Stimulated activated CD4-positive, alpha-beta T cell treated with anti-CD3 and anti-CD28 coated beads, Interleukin-1b, Interleukin-23, amount 100 ng/mL, for 4 hours (primary cell): ENCODE measurements at places on chromosomes 6 and 20.

GRCh38 chr6:125346926-125347563 lies 45.3 kb upstream of the HDDC2 start:
- no peak for DNase-seq

GRCh38 chr6:15447546-15448267 lies 201.8 kb downstream of the JARID2 start:
- no peak for DNase-seq

DNA sequence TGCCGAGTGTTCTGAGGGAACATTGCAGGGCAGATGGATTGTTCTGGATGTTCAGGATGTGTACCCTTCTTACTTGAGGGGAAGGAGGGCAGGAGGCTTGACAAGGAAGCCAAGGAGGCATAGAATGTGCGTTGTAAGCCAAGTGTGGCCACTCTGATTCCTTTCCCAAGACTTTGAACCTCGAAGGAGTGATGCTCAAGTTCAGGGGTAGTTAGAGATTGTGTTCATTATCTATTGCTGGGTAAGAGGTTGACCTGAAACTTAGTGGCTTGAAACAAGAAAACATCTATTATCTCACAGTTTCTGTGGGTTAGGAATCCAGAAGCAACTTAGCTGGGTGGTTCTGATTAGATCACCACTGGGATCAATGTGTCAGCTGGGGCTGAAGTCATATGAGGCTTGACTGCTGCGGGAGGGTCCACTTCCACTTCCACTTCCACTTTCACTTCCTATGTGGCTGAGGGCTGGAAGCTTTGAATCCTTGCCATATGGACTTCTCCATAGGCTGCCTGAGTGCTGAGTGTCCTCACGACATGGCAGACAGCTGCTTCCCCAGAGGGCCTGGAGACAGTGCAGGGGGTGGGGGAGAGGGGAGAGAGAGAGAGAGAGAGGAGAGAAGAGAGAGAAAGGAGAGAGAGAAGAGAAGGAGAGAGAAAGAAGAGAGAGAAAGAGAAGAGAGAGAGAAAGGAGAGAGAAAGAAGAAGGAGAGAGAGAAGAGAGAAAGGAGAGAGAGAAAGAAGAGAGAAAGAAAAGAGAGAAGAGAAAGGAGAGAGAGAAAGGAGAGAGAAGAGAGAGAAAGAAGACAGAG lies 6.9 kb upstream of the CD40 start:
- no peak for DNase-seq

GRCh38 chr20:52010541-52010940 lies 181.0 kb downstream of the ZFP64 start:
- no peak for DNase-seq

DNA sequence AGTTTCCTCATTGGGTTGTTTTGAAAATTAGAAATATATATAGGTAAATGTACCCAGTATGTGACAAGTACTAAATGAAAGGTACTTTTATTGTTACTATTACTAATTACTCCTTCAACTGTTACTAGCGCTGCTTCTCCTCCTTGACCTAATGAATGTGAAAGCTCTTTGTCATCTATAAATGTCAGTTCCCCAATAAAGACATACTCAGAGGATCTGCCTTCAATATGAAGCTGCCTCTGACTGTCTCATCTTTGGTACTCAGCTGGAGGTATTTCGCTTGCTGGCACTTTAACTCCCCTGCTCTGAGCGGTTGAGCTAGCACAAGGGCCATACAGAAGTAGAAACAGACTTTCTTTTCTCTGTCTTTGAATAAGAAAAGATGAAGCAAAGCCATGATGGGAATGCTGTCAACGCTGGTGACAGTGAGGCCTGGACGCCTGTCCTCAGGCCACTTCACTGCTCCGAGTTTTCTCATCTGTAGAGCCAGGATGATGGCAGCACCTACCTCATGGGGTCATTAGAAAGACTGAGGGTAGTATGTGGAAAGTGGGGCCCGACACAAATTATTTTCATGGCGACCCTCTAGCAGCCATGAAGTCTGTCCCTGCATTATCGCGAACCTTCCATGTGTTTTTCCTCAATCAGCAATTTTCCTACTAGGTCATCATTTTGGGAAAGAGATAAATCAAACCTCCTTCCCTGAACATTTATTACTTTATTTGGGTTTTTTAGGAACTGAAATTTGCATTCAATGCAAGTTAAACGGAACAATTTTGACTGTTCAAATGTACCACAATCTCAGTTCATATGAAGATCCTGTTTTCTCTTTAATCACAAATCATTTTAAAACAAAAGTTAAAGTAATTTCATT lies 55.9 kb upstream of the SNX9 start:
- no peak for DNase-seq

DNA sequence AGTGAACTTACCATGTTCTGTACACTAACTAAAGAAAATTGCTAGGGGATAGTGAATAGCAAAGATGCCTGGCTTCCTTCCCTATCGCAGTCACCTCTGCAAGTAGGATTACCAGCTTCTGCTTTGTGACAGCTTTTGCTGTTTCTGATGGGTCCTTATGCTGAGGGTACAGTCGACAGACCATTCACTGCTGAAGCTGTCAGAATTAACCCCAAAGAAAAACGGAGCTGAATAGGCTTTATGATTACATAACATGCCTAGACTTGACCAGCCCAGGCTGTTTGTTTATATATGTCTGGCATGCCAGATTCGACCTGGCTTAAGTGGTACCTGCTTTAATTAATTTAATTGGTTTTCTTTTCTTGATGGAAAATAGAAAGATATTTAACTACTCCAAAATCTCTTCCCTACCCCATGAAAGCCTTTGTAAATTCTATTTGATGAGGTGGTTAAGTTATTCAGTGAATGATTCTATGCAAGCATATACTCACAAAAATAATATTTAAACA lies 21.7 kb upstream of the PRELID3B start:
- DNase-seq: no peak

GRCh38 chr20:8291873-8292272 lies 159.8 kb downstream of the PLCB1 start:
- DNase-seq: no peak

DNA sequence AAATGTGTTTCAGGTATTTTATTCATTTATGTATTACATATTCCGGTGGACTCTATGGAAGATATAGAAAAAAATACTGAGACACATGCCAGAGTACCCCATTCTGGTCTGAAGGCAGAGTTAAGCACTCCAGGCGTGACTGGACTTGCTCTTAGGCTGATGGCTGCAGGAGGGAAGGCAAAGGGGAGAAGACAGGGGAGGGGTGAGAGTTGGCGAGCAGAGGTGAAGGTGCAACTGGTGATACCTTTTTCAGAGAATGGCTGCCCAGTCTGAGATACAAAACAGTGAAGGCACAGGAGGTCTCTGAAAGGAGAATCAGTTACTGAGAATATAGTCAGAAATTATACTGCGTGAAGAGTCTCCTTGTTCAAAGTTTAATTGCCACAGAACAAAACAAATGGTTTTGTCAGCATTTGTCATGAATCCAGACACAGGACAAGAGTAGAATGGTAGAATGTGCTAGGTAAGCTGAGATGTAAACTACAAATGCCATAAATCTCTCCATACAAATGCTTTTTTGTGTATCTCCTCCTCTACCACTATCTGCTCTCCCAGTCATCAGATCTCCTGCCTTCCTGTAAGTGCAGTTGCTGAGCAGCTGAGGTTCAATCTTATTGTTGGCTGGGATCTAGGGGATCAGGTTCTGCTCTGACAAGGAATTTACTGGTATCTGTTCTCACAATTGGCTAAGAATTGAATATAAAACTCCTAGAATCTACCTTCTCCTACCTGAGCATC lies 104.2 kb upstream of the DST start:
- DNase-seq: no peak

DNA sequence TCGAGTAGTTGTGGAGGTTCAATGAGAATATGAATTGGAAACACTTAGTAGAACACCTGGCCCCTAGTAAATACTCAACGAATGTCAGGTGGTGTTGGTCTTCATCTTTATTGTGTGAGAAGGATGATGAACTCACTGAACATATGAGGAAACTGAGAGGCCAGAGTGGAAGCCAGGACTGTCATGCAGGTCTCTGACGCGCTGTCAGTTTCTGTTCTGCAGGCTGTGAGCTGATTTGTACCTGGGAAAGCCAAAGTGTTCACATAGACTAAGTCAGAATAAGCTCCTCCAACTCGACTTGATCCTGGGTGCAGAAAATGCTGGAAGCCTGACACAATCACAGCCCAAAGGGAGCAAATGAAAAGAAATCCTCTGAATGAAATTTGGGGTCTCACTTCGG lies 222.2 kb downstream of the LY86 start:
- no peak for DNase-seq

GRCh38 chr6:36104836-36105235 lies 25.5 kb upstream of the MAPK13 start:
- no peak for DNase-seq

DNA sequence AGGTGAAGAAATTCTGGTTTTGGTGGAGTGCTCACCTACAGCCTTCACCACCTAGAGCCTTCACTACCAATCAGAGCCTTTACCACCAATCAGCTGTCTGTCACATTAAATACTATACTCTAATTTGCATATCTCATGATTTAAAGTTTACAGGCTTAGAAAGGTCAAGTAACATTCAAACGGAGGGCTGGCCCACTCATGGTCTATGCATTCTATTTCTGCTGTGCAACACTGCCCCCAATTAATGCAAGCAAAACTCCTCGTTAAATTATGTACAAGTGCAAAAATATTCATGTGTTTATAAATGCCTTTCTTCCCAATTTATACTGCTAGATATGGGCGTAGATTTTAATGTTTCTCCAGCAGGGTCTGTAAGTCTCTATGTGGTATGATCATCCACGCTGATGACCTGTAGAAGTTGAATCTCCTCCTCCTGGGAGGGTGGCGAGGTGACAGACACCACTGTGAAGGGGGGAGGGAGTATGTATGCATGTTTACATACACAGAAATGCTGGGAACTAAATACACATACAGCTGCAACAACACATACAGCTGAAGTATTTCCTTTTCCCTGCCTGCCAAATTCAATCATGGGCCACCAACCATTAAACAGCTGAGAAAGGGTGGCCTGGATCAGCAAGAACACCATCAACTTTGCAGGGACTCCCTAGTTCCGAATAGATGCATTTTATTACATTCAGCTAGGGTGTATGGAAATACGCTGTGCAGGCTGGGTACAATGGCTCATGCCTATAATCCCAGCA lies 13.1 kb downstream of the RRAGD start:
- no peak for DNase-seq

DNA sequence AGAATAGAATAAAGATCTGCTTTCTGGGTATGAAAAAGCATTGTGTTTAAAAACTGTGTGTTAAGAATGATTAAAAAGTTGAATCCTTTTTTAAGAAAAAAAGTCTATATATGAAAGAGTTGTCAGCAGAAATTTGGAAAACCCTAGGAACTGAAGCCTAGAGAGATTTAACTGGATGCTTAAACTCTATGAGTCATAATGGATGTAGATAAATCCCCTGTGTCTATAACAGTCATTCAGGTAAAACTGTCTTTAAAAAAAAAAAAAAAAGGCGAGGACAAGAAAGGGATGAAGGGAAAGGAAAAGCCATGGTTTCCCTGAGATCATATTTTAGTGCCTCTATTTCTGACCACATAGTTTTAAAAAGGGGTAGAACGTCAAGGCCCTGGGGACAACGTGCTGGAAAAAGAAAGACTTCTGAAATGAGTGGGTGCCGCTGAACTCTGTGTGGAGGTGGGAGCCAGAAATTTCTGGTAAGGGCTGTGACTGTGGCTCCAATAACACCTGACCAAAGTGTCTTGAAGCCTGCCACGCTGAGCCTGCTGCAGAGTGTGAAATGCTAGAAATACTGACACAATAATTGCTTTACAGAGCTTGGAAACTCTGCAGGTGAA lies 302.6 kb upstream of the ARID1B start:
- no peak for DNase-seq

DNA sequence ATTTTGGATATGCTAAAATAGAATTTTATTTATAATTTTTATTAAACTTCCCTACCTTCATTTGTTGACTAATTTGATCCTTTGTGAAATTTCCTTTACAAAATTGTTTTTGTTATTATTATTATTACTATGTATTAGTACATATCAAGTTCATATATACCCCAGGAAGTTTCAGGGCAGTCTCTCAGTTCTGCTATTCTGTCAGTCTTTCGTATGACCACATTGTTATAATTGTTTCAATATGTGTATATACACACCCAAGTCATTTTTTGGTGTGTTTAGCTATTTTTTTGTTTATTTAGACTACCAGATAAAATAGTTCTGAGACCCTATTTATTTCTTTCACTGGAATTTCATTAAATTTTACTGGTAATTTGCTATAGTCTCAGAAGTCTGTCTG lies 72.1 kb downstream of the NKAIN2 start:
- DNase-seq: no peak

DNA sequence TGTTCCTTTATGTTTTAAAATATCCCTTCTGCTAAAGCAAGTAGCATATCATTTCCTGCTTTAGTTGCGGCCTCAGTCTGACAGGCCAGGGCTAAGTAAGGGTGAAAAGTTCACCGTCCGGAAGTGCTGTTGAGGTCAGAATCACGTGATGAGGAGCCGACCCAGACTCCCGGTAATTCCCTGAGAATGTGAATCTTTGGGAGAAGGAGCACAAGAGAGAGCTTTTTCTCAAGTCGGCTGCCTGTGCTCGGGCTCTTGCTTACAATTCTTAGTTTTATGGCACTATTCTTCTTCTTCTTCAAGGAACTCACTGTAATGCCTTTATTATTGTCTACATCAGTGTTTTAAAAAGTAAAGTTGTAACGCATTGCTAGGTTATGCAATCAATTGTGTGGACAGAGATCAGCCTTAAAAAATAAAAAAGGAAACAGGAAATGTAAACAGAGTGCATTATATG lies 309.3 kb downstream of the PRL start:
- no peak for DNase-seq

DNA sequence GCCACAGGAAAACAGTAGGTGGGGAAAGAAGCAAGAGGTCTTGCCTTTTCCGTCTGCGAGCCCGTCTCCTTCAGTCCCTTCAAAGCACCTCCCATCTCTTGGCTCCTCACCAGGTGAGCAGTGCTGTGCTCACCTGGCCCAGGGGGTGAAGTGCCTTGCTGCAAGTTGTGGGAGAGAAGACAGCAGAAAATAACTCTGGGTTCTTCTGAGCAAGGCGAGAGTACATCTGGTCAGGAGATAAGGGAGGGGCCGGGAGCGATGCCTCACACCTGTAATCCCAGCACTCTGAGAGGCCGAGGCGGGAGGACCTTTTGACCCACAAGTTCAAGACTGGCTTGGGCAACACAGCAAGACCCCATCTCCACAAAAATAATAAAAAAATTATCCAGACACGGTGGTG lies 35.6 kb upstream of the TGM3 start:
- DNase-seq: no peak

DNA sequence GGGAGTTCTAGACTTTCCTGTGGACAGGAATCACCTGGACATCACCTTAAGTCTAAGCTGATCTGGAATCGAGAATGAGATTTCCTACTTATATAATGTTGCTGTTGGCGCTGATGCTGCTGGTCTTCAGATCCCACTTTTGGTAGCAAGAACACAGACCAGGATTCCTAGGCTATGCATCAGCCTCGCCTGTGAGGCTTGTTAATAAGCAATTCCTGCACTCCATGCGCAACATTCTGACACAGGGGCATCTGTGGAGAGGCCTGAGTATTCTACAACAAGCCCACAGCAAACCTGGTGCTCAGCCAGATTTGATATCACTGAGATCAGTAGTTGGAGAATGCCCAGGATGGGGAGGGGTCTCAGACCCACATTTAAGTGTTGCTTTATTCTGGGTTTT lies 52.0 kb upstream of the TRIM26 start:
- DNase-seq: no peak
